ENCODE measurements at places on chromosomes 7 and 10. TPM values are rescaled to one million over a fixed set of nuclear protein-coding genes. Genes with fewer than 3 reads are reported as not detected.

Gene SPAG6
- not detected for total RNA-seq

Gene PNLIPRP3
- total RNA-seq: not detected

Gene CACNB2
- 3.2 TPM for total RNA-seq

Gene PRLHR
- 0.22 TPM for total RNA-seq

Gene LIPK
- not detected for total RNA-seq

Gene PAPSS2
- 4.7 TPM for total RNA-seq

Gene GPR26
- total RNA-seq: 0.10 TPM

Gene INTS15
- total RNA-seq: 36.9 TPM

Gene NPSR1
- not detected for total RNA-seq

Gene GSDME
- 12.7 TPM for total RNA-seq

Gene PDE6C
- not detected for total RNA-seq

Gene SRI
- total RNA-seq: 179 TPM

Gene RADIL
- total RNA-seq: 31.3 TPM

Gene CREB5
- 50.4 TPM for total RNA-seq

Gene PNLIP
- not detected for total RNA-seq

Gene GARIN1A
- total RNA-seq: 8.2 TPM

Gene RAB19
- total RNA-seq: not detected

Gene TMEM26
- not detected for total RNA-seq

Measured in glutamatergic neuron (in vitro differentiated cells).